ENCODE measurements at places on chromosomes 1 and 21. TPM values are rescaled to one million over a fixed set of nuclear protein-coding genes. Genes with fewer than 3 reads are reported as not detected.

GRCh38 chr1:156291226-156292061 is 4.0 kb downstream of the GLMP start:
- no peak for DNase-seq

- no peak for DNase-seq
These were observed 1093.1 kb downstream of the MRPL39 start for GRCh38 chr21:24514081-24514733.

The PDPN gene
- total RNA-seq, result 47.5 TPM

DNA sequence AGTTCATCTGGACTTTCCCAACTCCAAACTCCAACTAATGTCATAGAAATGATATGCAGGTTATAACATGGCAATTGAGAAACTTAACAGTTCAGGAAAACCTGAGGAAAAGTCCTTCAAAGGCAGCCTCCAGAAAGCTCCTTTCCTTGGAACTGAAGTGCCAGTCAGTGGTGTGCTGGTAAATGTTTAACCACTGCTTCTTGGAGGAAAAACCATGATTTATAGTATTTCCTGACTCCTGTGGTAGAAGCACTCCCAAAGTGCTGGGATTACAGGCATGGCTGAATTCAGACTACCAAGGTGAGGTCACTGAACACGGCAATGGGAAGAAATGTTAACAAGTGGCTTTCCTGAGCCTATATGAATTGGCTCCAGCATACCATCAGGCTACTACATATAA is 26.7 kb upstream of the ZNHIT6 start:
- DNase-seq, result no peak

The LPGAT1 gene
- 27.2 TPM for total RNA-seq

The VASH2 gene
- total RNA-seq, result not detected

- peak; percentile 60 for DNase-seq
These were observed 24.7 kb upstream of the POGK start for GRCh38 chr1:166814611-166815010.

DNA sequence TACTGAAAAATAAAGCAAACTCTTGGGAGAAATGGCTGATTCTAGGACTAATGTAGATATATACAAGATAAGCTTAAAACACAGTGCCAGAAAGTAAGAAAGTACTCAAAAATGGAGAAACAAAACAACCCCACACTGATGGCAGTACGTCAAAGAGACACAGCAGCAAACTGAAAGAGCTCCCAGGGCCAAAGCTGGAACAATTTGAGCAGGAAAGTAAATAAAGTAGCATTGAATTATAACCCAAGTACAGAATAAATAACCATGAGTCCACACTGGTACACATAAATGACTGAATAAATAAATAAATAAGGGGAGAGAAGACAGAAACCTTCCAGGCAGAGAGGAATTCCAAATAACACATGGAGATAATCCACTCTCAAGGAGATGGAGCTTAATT is 120.9 kb downstream of the GLUL start:
- DNase-seq, result no peak

GRCh38 chr1:67734323-67734690 is 49.3 kb downstream of the GADD45A start:
- no peak for DNase-seq

DNA sequence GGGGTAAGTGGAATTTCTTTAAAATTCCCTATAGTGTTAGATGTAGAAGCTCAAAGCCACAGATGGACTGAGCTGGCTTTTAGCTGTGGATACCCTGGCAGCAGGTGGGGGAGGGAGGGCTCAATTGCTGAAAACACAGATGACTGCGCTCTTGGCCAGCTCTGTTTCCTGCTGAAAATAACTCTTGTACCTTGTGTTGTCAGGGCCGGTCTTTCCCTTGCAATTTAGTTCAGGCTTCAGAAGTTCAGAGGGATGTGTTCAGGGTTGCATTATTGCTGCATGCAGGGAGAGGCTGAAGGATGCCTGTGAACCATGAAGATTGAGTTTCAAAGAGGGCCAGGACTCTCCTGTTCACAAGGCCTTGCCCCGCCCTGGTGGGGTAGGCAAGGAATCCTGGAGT is 58.1 kb upstream of the GCLM start:
- DNase-seq, result peak; percentile 33

DNA sequence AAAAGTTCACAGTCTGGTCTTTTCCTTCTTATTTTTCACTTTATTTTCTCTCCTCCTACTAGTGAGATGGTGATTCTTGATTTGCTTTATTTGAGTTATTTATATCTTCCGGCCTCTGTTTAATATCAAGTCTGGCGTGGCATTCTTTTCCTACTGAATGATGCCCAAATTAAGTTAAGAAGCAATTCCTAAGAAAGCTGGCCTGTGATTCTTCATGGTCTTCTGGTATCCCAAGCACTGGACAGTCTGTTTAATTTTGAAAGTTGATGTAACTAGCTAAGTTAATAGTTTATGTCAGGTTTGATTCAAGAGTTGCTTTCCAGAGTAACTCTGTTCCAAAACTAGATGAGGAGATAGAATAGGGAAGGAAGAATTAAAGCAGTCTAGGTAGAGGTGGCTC is 9.2 kb upstream of the ENAH start:
- no peak for DNase-seq

DNA sequence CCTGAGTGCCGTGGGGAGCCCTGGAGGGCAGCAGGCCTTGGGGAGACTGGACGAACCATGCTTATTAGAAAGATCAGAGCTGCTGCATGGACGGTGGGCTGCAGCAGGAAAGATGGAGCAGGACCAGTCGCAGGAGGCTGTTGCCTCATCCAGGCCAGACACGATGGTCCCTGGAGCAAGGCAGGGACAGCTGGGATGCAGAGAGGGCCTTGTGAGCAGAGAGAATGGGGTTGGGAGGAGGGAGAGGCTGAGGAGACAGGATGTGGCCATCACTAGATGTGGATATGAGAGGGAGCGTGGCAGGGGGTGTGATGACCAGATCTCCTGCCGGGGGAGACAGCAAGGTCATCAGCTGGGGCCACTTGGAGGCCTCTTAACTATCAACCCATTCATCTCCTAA is 727.6 kb downstream of the PTPRU start:
- DNase-seq, result no peak

DNA sequence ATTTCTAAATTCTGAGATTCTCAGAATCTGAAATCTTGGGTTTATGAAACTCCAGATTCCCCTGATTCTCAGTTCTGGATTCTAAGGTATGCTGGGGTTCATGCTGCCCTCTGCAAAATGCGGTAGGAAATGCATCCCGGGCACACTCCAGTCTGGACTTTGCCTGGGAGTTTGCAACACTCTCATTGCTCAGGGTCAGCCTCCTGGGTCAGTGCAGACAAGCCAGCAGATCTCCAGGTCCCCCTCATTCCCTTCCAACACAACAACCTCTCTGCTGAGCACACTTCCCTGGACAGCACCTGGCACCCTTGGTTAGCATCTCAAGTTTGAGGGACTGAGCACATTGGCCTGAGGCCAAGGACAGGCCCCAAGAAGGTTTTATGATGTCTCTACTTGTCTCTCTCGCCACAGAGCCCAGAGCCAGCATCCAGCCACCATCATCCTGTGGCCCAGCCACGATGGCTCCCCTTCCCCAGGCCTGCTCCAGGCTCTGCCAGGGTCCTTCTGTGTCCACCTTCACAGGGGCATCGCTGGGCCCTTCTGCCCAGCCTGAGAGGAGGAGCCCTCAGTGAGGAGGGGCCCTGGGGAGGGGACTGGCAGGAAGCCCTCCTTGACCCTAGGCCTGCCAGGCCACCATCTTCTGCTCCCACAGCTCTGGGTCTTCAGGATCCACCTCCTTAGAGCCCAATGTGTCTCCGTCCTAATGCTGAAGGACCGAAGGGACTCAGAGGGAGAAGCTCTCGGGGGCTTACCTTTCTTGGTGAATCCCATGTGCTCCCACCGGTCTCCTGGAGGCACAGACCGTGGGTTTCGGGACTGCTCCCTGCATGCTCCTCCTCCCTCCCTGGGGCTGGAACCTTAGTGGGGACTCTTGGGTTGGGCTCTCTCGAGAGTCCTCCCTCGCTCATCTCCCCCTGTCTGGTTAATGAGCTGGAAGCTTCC is 550.7 kb downstream of the PTPRU start:
- no peak for DNase-seq

DNA sequence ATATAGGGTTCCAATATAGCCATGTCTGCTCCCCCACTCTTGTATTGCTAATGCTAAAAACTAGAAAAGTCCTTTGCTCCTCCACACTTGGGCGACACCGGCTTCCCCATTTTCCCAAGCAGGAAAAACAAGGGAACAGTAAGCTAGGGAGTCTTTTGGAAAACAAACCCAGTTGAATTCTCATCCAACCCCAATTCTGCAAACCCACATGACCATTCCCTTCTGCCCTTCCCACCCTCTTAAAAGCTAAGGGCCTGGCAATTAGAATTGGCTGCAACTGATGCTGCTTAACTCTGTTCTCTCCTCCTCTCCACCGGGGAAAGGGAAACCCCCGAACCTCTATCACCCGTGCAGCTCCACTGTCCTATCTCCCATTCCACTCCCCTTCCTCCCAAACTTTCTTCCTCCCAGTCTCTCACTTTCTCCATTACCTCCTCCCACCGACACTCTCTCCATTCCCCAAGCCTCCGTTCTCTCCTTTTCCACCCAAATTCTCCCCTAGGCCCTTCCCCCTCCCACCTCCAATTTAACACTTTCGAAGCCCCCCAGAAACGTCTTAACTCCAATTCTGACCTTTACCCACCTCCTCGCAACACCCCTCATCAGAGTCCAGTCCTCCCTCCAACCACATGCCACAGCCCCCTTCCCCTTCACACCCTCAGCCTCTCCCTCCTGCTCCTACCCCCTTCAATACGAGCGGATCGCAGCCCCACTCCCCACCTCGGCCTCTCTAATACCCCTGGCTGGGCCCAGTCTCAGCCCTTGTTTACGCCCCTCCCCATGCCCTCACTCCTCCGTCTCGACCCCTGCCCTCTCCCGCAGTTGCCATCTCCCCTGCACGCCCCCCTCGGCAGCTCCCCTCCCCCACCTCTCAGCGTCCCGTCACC is 701 bp downstream of the DEDD start:
- no peak for DNase-seq

DNA sequence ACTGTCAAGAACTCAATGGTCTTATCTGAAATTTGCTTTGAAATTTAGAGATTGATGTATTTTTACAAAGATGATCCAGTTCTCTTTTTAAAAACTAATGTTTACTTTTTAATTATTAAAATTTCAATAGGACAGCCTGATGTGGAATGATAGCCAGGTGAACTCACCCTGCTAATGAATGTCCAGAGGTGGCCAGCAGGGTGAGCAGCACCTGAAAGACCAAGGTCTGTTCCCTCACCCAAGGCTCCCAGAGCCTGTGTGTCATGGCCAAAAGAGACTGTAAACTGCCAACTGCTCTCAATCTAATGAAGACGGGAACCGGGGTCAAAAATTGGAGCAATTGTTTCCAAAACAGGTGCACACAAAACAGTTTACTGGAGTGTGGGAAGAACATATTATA is 340.4 kb downstream of the DISC1 start:
- DNase-seq, result no peak

The SPATA6 gene
- total RNA-seq, result 0.46 TPM
